Stimulated activated CD4-positive, alpha-beta T cell treated with anti-CD3 and anti-CD28 coated beads, Interleukin-12 subunit alpha, Interleukin-12 subunit beta, amount 100 ng/mL, for 4 hours (primary cell): ENCODE measurements at places on chromosomes 11 and 22.

DNA sequence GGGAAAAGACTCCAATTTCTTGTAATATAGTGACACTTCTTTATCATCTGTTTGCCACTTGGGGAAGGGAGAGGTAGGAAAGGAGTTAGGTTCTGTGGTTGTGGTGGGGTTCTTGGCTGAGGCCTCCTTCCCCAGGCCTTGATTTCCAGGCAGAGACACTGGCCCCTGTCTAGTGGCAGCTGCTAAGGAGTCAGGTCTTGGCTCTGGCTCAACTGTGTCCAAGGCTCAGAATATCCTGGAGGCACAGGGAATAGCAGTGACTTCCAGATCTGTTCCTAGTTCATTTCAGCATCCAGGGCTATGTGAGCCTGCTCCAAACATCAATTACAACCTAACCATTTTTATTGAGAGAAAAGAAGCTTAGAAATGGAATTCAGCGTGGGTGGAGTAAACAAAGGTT is 29.5 kb downstream of the PPFIBP2 start:
- DNase-seq, result no peak

DNA sequence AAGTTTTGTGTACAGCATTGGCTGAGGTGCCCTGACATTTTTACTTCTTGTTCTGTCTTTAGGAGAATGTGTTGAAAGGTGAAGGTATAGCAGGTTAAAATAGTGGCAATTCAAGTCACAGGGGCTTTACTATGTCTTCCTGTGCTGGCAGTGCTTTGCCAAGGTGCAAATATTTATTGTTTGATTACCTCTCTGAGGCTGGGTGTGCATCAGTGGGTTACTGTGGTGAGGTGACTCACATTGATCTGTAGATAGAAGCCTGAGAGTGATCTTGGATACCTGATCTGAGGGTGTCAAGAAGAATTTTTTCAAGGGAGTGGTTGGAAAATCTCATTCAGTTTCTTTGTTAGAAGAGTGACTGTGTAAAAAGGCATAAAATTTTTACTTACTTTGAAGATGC is 90.0 kb downstream of the ARHGAP42 start:
- no peak for DNase-seq

GRCh38 chr11:94638902-94639373 is 71.8 kb downstream of the PIWIL4 start:
- DNase-seq, result no peak

DNA sequence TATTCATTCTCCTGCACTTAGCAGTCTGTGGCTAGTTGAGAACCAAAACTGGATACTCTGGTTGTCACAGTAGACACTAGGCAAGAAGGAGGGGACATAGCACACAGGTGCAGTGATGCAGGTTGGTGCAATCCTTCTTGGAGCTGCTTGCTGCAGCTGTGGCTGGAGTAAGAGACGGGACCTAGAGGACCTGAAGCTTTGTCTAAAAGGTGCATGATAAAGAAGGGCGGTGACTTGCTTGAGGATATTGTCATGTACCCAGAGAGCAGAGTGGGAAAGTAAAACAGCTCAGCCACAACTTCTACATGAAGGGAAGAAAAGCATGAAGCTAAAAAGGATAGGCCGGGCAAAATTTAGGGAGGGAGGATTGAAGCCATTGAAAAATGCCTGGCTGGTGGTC is 304.1 kb upstream of the KIRREL3 start:
- DNase-seq, result no peak

DNA sequence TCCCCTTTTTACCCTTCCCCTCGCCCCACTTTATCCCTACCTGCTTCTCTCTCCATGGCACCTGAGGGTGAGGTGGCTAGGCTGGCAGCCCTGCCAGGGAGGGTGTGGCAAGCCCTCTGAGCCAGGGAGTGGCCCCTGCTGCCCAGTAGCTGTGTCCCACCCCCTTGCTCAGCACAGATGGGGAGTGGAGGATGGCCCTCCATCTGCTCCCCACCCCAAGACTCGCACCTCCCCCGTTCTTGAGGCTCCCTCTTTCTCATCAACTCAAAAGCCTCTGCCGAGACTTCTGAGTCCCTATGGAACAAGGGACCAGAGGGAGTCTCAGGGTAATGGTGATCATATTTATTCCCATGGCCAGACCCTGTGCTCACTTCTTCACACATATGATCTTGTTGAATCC is 1.7 kb downstream of the TMEM151A start:
- no peak for DNase-seq

DNA sequence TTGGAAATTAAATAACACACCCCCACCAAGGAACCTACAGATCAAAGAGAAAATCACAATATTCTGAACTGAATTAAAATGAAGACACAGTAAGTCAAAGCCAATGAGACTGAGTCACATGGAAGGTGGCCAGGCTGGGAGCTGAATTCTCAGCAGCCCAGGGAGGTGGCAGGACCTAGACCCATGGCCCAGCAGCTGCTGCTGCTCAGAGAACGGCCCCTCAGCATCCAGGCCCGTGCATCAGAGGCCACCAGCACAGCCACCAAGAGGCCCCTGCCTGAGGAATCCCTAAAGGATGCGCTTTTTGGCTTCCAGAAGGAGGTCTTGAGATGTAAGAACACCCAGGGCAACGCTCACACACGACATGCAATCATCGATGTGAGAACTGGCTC is 35.0 kb downstream of the TBX1 start:
- DNase-seq, result no peak

- no peak for DNase-seq
Observed at GRCh38 chr11:65388731-65389130, 2.3 kb downstream of the FRMD8 start.

- no peak for DNase-seq
Observed at GRCh38 chr11:47553406-47553743, 443 bp upstream of the CELF1 start.

GRCh38 chr22:44526779-44527126 is 28.7 kb upstream of the RTL6 start:
- no peak for DNase-seq

DNA sequence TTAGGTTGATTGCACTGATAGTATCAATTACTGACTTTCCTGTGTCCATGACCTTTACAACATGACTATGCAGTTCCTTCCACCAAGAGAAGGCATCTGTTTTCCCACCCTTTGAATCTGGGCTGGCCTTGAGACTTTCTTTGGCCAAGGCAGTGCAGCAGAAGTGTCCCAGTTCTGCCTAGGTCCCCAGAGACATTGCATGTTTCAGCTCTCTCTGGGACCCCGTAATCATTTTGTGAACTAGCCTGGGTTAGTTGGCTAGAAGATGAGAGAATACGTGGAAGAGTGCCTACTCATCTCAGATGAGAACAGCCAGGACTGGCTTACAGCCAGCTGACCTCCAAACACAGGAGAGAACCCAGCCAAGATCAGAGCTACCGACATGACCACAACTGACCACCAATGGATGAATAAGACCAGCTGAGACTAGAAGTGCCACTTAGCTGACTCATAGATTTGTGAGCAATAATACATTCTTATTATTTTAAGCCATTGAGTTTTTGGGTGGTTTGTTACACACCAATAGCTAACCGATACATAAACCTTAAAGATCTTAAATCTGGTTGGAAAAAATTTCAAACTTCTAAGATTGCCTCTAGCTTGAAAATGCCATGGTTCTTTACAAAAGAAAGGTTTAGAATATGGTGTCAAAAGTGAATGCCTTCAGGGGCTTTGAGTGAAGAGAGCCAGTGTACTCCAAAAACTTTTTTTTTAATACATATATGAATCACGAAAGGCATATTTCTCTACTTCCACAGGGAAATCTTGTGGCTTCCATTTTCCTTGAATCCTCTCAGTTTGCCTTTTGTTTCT is 145.2 kb downstream of the FBXO7 start:
- DNase-seq, result no peak

- DNase-seq, result no peak
Observed at GRCh38 chr22:32407936-32408335, 4.1 kb downstream of the RTCB start.

DNA sequence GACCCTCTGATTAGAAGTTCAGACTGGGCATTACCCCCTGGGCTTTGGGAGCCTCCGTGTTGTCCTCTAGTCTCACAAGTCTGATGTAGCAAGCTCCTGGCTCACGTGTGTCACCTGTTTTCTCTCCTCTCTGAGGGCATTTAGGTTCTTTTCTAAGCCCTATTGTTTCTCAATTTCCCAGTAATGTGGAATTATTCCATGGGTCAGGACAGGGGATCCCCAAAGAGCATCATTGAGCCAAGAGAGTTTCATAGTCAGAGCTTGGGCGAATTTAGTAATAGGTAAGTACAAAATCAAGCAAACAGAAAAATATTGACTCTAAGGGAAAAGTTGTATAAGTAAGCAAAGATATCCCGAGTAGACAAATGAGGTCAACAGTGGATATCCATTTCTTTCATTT is 57.3 kb downstream of the PPP6R2 start:
- no peak for DNase-seq

- no peak for DNase-seq
Observed at GRCh38 chr11:114232400-114233059, 63.7 kb upstream of the NNMT start.

DNA sequence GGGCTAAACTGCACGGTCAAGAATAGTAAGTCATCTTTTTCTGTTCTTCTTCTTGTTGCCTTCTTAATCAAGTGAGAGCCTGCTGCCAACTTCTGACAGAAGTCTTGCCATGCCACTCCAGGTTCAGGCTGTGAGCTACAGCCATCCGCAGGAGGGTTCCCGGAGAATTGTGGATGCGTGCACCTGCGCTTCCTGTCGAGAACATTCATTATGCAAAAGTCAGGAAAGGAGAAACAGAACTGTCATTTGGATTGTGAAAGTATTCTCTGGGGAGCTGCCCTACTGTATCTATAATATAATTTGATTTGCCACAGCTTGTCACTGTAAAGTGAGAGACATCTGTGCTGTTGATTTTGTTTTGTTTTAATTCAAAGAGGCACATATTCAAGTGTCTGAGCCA is 12.3 kb downstream of the IL17RA start:
- no peak for DNase-seq

- peak; percentile 27 for DNase-seq
Observed at GRCh38 chr11:10303558-10304363, 1.1 kb upstream of the ADM start.

DNA sequence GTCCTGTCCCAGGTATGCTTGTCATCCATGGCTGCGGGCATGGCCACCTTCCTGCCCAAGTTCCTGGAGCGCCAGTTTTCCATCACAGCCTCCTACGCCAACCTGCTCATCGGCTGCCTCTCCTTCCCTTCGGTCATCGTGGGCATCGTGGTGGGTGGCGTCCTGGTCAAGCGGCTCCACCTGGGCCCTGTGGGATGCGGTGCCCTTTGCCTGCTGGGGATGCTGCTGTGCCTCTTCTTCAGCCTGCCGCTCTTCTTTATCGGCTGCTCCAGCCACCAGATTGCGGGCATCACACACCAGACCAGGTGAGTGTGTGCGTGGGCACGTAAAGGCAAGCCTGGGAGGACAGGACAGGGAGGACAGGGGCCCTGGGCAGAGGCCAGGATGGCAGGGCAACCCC is 42.4 kb downstream of the SLCO2B1 start:
- DNase-seq, result no peak

DNA sequence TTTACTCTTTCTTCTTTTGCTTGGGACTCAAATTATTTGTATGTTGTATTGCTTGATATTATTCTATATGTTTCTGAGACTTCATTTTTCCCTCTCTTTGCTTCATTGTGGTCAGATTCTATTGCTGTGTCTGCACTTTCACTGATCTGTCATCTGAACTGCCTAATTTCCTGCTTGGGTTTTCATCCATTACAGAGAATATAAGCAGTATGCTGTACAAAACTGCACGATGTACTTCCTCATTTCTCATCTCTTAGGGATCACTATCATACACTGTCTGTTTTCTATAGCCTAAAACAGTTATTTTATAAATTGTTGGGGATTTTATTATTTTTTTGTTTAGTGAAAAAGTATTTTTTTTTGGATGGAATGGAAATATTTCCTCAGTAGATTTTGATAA is 736.7 kb upstream of the ANO5 start:
- no peak for DNase-seq

DNA sequence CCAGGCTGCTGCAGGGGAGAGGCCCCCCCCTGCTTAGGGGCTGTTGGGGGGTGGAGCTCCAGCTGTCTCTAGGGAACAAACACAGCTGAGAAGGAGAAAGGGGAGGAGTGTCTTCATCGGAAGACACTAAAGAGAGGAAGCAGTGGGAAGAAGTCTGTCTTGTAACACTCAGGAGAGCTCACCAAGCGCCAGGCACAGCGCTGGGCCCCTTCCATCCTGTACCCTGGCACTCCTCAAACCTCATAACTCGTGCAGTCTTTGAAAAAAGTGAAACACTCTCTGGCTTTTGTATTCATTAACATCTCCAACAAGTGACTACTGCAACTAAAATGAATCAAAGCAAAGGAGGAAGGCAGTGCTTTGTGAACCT is 67.4 kb upstream of the PRDM11 start:
- no peak for DNase-seq

DNA sequence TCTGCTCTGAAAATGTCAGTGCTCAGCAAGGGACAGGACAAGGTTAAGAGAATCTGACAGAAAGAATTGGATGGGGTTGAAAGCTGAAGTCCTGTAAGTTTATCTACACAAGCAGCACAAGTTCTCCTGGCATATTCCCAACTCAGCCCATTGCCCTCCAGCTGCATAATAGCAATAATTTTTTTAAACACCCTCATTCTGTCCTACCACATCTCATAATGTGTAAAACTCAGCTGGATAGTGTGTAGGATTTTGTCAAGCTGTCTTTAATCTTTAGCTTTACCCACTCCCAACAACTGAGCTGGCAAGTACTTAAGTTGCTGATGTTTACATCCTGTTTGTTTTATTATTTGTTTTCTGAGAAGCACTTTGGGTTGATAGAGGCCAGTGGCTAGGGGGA is 158.9 kb downstream of the CADM1 start:
- no peak for DNase-seq

DNA sequence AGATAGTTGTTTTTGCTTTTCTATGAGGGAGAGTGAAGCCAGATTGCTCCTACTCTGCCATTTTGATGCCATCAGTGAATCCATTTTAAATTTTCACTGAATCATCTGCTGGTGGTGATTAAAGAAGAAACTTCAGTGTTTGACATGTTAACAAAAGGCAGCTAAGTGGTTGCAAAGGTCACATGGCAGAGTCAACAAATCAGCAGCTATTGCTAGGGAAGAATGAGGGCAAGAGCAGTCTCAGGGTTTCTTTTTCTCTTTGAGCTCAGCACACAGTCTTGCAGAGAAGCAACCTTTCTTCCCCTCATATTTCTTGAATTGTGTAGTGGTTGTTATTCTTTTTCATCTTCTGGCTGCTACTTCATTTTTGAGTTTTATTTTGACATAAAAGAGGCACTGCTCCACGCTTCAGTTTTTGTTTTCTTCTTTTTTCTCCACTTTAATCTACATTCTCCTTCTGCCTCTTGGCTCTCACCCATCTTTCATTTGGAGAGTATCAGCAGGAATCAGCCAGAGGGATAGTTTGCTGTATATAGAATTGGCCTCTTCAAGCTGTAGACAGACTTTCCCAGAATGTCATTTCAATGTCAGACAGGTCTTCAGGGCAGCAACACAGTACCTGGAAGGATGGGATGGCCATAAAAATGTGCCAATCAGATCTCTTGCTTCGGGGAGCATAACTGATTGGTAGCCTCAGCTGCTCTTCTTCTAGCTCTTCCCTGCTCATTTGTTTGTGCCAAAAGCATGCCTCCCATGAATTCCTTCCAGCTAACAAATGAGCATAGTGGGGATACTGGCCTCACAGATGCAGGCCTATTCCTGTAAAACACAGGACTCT is 153.9 kb downstream of the TRPC6 start:
- no peak for DNase-seq

- no peak for DNase-seq
Observed at GRCh38 chr11:116078101-116078591, 573.9 kb upstream of the CADM1 start.

- DNase-seq, result peak; percentile 53
Observed at GRCh38 chr11:81869351-81870065, 864.2 kb downstream of the FAM181B start.

GRCh38 chr11:67689178-67689577 is 14.8 kb upstream of the ALDH3B2 start:
- no peak for DNase-seq

GRCh38 chr11:15625691-15626090 is 511.0 kb downstream of the INSC start:
- DNase-seq, result no peak
